ENCODE measurements at places on chromosomes 4 and X.

GRCh38 chr4:68871809-68872642 lies 56.2 kb downstream of the UGT2B10 start:
- no peak for DNase-seq

GRCh38 chrX:96721354-96721753 lies 36.7 kb downstream of the DIAPH2 start:
- DNase-seq = no peak

DNA sequence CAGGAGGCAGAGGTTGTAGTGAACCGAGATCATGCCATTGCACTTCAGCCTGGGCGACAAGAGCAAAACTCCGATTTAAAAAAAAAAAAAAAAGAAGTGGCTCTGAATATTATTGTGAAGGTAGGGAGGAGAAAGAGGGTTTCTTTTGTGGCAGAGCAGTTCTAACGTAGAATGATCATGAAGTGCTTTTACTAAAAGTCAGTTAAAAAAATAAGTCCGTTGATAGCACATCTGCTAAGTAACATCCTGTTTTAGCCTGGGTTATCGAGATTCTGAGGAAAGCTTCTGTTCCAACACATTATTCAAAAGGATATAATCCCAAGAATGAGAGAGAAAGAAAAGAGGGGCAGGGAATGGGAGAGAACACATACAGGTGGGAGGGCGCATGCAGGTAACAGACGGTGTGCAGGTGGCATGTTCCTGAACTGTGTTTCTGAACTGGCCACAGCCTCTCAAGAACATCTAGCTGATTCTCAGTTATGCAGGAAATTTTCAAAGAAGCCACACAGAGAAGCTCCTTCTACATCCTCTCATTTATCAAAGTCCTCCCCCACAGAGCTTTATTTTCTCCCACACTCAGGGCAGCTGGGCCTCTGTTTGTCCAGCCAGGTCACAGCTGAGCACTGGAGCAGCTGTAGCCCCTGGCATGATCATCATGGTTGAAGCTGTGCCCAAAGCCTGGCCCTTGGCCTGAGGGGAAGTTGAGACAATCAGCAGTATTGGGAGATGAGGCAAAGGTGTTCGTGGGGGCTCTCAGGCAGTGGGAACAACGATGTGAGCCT lies 342.3 kb downstream of the ZNF674 start:
- no peak for DNase-seq

- DNase-seq = no peak
Measured at GRCh38 chrX:15413101-15413500, 28.9 kb upstream of the VEGFD start.

DNA sequence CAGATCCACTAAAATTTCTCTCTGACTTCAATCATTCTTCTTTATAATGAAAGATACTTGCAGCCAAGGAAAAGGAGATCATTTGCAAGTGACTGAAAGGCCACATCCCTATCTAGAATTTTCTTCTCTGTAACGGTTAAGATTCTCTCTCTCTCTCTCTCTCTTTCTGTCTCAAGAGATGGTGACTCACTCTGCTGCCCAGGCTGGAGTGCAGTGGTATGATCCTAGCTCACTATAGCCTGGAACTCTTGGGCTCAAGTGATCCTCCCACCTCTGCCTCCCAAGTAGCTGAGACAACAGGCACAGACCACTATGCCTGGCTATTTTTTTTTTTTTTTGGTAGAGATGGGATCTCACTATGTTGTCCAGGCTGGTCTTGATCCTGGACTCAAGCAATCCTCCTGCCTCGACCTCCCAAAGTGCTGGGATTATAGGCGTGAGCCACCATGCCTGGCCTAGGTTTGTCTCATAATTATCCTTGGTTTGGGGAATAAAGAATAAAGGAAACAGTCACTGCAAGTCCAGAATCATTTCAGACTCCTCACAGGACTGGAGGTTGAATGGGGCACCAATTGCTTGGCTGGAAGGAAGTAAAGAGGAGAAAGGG lies 33.3 kb upstream of the GALNT7 start:
- DNase-seq = no peak

GRCh38 chr4:112847045-112847444 lies 202.4 kb upstream of the ANK2 start:
- no peak for DNase-seq

DNA sequence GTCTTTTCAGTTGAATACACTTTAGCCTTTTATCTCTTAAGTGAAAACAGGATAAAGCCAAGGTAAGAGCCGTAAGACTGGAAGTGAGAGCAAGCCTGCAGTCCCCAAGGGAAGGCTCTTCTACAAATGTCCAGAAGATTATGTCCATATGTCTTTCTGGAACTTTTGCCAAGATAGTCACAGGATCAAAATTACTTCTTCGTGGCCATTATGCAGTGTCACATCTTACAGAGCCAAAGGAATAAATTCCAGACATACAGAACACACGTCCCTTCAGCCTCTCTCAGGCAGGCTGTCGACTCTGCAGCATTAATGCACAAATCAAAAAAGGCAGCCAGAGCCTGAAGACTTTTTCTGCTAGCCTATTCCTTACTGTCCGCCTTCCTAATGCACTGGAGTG lies 10.9 kb upstream of the GATB start:
- no peak for DNase-seq

DNA sequence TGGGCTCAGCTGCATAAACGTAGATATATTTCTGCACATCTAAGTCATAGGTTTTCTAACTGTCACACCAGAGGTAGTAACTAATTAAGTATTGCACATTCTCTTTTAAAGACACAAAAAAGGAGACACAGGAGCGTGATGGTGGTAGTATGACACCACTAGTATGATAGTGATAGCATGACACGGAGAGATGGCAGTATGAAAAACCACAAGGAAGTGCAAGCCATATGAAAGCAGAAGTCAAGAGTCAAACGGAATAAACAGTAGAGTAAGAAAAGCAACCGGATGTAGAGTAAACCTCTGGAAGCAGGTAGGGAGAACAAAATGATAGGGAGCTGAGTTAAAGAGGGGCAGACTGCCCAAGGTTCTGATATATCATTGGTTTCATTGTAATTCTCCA lies 382.2 kb upstream of the INTU start:
- no peak for DNase-seq

- no peak for DNase-seq
Measured at GRCh38 chr4:186144198-186144945, 39.9 kb downstream of the FAM149A start.

GRCh38 chrX:72309297-72310071 lies 3.8 kb upstream of the CITED1 start:
- no peak for DNase-seq

DNA sequence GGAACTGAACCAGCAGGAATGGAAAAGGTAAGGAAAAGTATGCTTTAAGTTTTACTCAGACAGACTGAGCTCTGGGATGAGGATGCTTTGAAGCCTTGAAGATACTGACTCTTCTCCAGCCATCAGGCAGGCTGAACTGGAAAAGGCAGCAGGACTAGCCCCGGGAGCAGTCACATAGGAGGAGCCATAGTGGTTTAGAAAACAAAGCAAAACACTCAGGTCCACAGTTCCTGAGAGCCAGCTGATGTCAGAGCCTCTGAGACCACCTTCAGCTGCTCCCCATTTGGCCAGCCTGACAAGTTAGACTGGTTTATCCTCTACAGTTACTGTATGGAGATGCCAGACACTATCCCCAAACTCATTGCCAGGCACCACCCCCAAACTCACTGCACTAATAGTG lies 167.9 kb upstream of the CPEB2 start:
- no peak for DNase-seq

DNA sequence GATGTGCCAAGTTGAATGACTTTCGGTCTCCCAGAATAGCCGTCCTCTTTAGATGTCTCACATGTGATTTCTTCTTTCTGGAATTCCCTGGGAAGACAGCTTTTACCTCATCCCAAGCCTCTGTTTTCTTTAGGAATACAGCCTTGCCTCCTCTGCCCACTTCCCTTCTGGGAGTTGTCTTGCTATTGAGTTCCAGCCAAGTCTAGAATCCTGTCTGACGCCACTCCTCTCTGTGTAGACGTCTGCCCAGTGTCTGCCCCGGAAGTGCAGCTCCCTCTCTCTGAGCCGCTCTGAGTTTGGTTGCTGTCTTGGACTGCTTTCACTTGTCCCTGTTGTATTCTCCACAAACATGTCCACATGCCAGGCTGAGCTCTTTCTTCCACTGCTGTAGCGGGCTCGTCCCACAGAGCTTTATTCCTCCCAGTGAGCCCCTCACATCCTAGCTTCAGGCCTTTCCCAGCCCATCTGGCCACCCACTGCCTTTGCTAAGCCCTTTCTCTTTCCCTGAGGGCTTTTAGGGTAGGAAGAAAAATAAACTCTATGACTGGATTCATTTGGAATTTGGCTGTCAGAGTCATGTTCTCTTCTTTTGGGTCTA lies 9.0 kb upstream of the IGFBP7 start:
- no peak for DNase-seq

DNA sequence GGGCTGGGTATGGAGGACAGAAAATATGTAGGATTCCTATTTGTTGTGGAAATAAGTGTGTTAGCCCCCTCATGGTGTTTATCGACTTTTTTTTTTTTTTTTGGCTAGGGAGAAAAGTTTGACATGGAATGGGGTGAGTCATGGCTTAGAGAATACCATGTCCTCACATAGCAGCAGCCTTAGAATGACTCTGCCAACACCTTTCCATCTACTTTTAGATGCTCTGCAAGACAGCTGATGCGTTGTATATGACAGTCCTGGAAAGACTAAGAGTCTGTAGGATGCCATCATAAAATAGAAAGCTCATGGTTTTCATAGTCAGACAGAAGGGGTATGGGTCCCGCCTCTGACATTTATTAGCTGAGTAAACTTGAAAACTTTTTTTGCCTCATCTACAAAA lies 37.7 kb downstream of the MTTP start:
- DNase-seq = no peak

DNA sequence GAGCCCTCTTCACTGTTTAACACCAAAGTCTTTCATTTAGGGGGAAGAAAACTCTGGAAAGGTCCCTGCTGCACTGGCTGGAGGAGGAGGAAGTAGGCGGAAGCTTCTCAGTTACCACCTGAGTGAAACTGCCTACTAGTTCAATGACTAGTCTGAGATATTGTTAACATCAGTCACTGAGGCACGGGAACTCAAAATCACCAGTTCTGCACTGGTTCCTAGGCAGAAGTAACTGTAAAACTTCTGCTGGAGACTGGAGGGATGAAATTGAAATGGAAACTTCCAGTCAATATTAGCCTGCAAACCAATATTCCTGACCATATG lies 178.3 kb downstream of the SNCA start:
- no peak for DNase-seq

- DNase-seq = no peak
Measured at GRCh38 chr4:187480146-187481145, 515.1 kb upstream of the ZFP42 start.

DNA sequence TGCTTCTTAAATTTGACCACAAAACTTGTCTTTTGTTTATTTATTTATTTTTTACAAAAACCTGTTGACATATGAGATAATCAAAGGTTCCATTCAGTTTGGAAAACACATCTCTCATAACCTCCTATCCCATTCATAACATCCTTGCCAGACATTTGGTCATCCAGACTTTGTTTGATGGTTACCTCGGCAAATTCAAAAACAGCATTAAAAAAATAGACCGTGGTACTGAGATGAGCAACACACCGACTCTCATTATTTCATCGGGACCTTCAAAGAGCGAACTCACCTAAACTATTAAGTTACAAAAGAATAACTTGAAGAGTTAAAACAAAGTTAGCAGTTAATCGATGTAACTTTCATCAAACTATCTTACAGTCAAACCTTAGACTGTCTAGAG lies 85.8 kb upstream of the RPS6KA3 start:
- DNase-seq = no peak

- DNase-seq = no peak
Measured at GRCh38 chrX:30275498-30275897, 28.6 kb downstream of the MAGEB1 start.

DNA sequence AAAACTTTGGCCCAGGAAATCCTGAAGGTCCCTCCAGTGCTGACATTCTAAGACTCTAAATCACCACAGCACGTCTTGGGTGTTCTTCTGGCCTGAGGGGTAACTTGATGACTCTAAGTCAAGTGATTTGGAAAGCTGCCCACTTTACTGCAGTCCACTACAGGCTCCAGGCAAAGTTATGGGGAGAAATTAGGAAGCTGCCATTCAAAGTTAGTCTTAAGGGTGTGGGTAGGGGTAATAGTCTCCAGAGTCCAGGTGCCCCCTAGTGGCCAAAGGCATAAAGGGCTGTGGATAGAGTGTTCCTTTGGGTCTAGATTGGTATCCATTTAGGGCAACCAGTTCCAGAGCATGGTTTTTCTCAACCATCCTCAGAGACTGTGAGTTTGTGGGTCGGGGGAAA lies 38.7 kb upstream of the SLC16A2 start:
- peak; percentile 0 for DNase-seq

DNA sequence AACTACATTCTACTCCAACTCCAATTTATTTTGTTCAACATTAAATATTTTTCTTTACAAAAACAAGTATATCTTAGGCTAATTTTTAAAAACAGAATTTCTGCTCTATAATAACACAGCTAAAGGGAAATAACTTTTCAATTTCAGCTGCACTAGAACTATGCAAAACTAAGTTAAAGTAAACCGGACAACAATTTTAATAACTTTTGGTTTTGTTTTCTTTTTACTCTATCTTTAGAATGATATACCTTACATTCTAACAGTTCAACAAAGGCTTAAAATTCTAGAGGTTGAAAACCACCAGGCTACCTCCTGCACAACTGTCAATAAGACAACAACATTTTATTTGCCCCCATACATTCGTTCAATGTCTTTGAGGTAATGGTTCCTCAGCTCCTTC lies 18.7 kb upstream of the KCNE5 start:
- no peak for DNase-seq

GRCh38 chr4:37516057-37516775 lies 170.0 kb downstream of the RELL1 start:
- DNase-seq = no peak

DNA sequence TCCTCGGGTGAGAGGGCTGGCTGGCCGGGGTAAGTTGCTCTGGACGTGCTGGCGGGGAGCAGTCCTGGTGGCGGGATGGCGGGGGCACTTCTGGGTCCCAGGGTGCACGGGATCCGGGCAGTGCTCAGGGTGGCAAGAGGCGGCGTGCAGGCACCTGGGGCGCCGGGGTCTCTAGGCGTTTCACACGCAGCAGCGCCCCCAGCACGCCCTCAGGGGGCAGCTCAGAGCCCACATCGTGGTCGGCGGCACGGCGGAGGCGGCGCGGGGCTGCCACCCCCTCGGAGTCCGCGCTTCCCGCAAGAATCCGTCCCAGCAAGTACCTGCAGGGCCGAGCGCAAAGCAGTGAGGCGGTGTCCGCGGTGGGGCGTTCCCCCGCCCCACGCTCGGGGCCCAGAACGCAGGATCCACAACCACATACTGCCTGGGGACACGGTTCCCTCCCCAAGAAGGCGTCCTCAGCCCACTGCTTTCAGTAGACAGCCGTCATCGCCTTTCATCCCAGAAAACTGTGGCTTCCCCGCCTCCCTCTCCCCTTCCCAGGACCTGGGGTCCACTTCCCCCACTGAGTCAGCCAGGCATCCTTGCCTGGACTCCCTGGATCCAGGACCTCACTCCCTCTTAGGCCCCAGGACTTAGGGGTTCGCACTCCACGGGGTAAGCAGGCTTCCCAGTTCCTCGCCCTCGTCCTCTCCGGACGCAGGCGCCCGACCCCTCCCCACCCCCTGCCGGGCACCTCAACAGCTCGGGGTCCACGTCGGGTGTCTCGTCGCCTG lies 4.1 kb downstream of the PCSK1N start:
- no peak for DNase-seq

Data from stimulated activated CD4-positive, alpha-beta T cell treated with anti-CD3 and anti-CD28 coated beads, Interleukin-1b, Interleukin-23, amount 100 ng/mL, for 1 hour (primary cell).